ENCODE measurements at places on chromosomes 7 and 10. TPM values are rescaled to one million over a fixed set of nuclear protein-coding genes. Genes with fewer than 3 reads are reported as not detected.

The LMBR1 gene
- total RNA-seq, result 81.3 TPM

The SFTPA1 gene
- not detected for total RNA-seq

The JAKMIP3 gene
- 0.66 TPM for total RNA-seq

The HOXA4 gene
- total RNA-seq, result 12.5 TPM

DNA sequence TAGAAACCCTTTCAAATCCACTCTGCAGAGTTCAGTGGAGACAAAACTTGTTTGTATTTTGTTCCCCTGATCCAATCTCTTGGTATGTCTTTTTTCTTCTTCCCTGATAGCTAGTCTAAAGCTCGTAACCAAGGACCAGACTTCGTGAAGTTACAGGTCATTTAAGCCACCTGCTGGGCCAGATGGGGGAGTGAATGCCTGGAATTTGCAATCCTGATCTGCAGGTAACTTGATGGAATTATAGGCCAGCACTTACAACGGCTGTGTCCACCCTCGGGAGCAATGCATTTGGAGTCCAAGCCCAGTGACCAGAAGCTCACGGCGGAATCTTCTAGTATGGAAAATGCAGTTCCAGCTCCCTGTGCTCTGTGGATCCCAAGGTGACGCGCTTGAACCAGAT, 566.9 kb downstream of the TCERG1L start:
- DNase-seq, result no peak

DNA sequence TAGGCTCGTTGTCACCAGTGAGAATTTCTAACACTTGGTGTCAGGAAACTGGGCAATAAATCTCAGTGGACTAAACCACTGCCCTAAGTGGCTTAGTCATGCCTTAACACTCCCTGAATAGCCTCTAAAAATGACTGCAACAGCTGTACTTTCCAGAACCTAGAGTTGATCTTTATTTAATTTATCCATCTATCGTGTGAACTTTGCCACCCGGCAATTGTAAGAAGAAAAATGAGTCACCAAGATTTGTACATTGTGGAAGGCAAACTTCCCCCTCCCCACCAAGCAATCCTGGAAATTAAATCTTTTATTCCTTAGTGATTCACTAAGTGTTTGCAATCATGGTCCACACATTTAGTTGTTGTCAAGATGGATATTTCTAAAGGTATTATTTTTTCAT, 47.1 kb downstream of the NXPH1 start:
- DNase-seq, result no peak

- DNase-seq, result no peak
Observed at GRCh38 chr7:92968502-92968901, 132.1 kb upstream of the CDK6 start.

DNA sequence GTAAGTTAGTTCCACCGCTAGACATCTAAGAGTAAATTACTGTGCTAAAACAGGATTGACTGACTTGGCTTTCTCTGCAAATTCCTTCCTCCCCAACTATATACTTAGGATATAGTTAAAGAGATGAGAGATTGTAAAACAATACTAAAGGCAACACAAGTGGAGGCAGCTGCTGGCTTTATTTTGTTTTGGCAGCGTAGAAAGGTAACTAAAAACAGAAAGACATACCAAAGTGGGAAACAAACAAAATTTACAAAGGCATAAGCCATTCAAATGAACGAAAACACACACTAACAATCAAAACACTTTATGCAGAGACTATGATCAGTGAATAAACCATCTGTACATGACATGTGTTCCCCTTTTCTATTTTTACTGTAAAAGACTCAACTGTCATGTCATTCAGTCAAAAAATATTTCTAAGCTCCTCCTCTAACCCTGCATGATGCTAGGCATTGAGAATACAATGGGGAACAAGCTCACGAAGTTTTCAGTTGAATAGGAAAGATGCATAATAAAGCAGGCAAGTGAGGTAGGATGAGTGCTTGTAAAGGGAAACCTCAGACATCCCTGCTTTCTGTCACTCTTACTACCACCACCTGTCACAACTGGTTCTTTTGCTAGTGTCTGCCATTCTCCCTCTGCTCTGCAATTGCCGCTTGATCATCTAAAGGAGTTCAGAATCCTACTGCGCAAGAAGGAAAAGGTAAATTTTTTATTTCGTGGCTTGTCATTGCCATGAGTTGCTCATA, 64.2 kb upstream of the COL1A2 start:
- no peak for DNase-seq

DNA sequence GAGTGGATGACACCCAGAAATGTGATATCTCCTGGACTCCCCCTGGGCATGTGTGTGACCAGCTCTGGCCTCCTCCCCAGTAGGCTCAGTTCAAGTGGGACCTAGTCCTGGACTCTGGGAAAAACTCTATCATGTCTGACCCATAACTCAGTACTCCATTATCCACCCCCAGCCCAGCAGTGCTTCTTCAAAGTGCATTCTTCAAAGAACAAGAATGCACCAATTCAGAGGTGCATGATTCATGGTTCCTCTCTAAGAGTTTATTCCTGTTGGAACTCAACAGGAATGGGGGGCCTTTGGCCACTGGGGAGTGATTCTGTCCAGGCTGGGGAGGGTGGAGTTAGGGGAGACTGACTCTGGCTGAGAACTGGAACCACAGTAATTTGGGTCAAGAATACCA, 173.6 kb upstream of the CXCL12 start:
- DNase-seq, result no peak

GRCh38 chr10:47403446-47404318, 19.6 kb upstream of the ZNF488 start:
- DNase-seq, result peak; percentile 77

All from esophagus muscularis mucosa (tissue), 4 donors.